ENCODE measurements at places on chromosomes 4 and X. TPM values are rescaled to one million over a fixed set of nuclear protein-coding genes. Genes with fewer than 3 reads are reported as not detected.

Gene ARX
- 0.38 TPM for total RNA-seq

Gene ELF4
- total RNA-seq = 23.0 TPM

Gene ABLIM2
- 6.4 TPM for total RNA-seq

Gene CYTL1
- not detected for total RNA-seq

Gene DMD
- total RNA-seq = not detected

Gene XAGE1A
- total RNA-seq = 16.0 TPM

Gene LARP7
- 23.0 TPM for total RNA-seq

Measured in A549 treated with Hydrocortisone at 1 μM for 4 hours (cell line).